Activated T-cell treated with anti-CD3 and anti-CD28 coated beads for 24 hours (primary cell): ENCODE measurements at places on chromosomes 5 and 9.

DNA sequence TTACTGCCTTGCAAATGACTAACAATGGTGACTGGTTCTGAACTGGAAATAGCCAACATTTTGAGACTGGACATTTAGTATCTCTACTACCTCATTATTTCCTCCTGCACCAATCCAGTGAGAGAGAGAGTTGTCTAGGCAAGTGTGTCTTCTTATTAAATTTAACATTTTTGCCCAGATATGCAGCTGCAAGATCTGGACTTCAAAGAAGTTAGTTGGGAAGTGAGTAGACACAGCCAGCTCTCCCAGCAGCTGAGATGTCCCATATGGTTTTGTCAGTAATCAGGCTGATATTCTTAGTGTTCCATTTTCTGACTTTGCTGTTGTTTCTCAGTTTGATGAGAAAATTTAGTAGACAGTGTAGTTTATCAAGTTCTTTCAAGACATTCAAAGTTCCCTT, 1778.8 kb upstream of the CDH6 start:
- no peak for DNase-seq

DNA sequence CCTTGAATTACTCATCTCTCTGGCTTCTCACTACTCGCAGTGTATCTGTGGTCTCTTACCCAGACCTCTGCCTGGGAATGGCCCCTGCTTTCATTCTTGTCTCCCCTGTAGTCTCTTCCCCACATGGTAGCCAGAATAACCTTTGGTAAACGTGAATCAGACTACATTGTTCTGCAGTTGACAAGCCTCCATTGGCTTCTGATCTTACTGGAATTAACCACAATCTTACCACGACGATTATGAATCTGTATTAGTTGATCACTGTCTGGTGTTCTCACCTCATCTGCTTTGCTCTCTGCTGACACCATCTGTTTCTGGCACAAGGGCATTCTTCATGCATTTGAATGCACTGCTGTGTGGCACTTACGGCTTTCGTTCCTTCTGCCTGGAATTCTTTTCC, 781.2 kb downstream of the MTRR start:
- no peak for DNase-seq

DNA sequence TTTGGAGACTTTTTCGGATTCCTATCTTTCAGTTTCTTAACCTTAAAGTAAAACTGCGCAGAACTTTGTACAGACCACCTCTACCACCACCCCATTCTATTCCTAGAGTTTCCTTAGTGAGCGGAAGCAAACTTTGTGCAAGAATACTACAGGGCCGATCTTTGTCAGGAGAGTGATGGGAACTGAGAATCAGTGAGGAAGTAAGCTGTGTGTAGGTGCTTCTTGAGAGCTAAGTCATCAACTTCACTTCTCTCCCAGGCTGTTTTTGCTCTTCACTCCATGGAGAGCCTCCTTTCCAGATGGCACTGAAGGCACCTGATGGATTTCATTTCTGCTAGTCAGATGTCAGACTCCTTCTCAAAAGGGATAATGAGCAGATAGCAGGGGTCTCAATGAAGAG, 127.3 kb downstream of the SPATA31D1 start:
- no peak for DNase-seq

DNA sequence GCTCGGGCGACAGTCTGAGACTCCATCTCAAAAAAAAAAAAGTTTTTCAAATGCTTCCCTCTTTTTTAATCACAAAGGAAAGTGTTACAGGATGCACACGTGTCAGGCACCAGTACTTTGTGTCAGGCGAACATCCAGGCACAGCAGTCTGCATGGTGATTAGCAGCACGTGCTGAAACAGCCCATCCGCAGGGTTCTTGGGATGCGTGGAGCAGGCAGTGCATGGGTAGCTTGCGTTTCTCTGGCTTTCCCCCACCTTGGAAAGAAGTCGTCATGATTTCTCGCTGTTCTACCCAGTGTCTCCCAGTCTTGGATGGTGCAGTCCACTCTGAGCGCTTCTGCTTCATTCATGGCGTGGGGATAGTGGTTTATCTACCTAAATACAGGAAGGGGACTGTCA, 35.4 kb downstream of the GPR107 start:
- DNase-seq = no peak

GRCh38 chr5:92944903-92945604, 636.0 kb downstream of the NR2F1-AS1 start:
- DNase-seq = no peak

- DNase-seq = no peak
These were observed 26.6 kb downstream of the DPYSL3 start for GRCh38 chr5:147483188-147483790.

- DNase-seq = no peak
These were observed 574.5 kb upstream of the GRAMD2B start for GRCh38 chr5:125848751-125849150.

DNA sequence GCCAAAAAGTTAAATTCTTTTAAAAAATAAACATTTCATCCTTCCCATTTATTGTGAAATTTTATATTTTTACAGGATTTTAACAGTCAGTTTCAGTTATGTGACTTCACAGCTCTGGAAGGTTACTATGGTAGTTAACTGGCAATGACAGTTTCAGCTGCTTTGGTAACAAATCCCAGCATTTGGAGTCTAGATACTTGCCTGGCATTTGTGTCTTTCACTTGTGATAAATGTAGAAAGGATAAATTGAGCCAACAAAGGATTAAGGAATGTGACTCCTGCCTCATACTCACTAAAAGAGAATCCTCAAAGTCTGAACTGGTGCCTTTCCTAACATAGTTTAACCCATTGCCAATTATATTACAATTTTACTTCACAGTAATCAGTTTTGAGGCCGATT, 315.5 kb downstream of the FER start:
- DNase-seq = no peak

GRCh38 chr5:131139321-131139720, 25.7 kb downstream of the HINT1 start:
- DNase-seq = no peak

DNA sequence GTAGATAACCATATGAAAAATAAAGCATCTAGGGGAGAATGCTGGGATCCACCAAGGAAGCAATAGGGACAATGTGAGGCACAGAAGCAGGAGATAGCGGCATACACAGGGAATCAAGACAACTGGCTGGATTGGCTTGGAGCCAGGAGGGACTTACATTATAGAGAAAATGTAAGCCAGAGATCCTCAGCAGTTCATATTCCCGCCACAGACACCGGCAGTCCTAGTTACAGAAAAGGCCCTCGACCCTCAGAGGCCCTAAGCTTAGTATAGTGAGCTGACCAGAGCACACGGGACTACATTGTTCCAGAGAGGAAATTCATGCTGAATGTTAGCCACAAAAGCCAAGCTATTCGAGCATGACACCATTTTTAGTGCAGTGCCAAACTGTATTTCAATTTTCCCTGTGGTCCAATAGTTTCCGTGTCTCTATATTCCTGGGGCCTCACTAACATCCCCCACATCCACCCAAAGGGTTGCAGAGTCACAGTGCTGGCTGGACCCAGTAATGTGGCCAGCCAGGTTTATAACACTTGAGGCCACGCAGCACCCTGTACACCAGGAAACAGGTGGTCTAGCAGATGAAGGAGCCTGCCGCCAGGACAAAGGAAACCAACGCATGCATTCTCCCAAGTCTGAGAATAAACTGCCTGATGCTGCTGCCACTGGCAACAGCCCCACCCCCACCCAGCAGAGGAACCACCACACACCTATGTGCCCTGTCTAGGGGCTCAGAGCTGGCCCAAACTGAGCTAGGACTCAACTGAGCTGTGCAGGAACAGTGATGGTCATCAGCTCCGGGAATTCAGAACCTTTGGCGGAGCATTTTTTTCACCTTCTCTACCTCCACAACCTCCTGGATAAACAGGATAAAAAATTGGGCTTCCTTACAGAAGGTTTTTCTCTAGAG, 693.2 kb upstream of the CHD1 start:
- no peak for DNase-seq

- no peak for DNase-seq
These were observed 6.1 kb upstream of the ERMP1 start for GRCh38 chr9:5838884-5839571.

- DNase-seq = no peak
These were observed 262.9 kb upstream of the PTPRD start for GRCh38 chr9:10875752-10876151.

DNA sequence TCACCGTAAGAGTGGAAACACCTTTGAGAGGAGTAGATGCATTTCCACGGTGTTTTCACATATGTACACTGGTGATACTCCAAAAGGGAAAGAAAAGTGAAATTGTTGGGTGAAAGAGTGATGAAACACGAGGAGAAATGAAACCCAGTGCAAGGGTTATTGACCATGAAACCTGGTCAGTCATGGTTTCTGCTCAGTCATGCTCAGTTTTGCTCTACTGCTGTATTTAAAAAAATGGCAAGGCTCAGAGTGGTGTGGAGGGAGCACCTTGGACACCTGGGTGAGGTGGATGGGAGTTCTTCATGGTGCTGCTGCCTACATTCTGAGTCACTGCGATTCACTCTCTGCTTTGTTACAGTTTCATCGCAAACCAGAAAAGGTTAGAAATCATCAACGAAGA, 32.3 kb downstream of the NTRK2 start:
- no peak for DNase-seq

DNA sequence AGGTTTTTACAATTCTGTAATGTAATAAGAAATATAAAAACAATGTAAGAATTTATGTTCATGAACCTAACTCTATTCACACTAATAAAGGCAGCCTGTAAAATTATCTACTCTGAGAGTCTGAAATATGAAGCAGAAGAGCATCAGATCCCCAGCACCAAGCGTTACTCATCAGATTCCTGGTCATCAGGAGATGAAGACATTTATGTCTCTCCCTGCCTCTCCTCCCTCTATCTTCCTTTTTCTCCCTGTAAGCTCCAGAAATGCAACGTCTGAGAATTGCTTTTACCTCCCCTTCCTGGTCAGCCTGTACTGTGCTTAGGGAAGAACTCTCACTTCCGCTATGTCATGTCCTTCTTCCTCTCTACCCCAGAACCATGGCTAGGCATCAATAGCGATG, 114.4 kb upstream of the SLIT3 start:
- DNase-seq = no peak

DNA sequence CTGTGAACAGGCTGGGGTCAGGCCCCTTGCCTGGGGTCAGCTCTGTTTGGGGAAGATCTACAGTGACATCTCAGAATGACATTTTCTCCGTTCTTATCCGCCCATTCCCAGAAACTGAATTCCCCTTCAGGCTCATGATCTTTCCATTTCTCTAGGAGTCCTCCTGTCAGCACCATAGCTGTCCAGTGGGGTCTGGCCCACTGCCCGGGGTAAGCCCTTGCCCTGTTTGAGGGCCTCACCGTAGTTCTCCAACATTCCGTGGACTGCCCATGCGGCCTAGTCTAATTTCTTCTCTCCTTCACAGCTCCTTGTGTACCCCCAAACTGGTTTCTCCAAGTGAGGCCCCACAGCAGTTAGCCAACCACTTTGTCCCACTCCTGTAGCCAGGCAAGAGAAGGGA, 68.4 kb downstream of the ENTREP1 start:
- no peak for DNase-seq

DNA sequence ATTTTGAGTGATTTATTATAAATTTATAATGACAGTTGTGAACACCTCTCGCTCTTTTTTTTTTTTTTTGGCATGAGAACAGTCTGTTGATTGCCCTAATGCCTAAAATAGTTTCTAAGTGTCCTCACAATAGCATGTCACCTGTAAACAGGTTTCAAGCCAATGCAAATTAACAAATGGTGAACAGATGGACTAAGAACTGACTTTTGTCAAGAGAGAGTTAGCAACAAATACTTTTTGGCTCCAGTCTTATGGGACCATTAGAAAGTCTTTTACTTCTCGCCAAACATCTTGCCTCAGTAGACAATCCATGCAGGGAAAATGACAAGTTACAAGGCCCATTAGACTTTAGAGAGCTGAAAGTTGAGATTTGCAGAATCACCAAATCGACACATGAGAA, 67.8 kb downstream of the MED27 start:
- no peak for DNase-seq

DNA sequence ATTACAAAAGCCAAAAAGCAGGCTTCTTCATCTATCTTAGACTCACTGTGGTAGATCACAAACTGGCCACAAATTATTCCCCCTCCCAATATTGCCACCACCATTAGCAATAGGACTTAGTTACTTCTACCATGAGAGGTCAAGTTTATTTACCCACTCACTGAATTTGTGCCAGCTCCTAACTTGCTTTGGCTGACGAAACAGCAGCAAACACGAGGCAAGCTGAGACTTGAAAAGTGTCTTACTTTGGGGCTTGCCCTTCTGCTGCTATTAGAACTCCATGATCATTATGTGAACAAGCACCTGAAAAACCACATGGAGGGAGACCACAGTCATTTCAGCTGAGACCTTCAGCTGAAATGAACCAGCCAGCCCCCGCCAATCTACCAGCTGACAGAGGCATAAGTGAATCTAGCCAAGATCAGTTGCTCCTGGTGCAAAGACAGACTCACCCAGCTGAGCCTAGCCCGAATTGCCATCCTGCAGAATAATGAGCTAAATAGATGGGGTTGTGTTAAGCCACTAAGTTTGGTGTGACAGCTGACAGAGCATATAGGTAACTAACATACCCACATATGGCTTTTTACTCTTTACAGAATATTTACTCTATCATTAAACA, 5.7 kb downstream of the WDR41 start:
- no peak for DNase-seq

GRCh38 chr5:103706939-103707682, 144.5 kb upstream of the NUDT12 start:
- DNase-seq = no peak

DNA sequence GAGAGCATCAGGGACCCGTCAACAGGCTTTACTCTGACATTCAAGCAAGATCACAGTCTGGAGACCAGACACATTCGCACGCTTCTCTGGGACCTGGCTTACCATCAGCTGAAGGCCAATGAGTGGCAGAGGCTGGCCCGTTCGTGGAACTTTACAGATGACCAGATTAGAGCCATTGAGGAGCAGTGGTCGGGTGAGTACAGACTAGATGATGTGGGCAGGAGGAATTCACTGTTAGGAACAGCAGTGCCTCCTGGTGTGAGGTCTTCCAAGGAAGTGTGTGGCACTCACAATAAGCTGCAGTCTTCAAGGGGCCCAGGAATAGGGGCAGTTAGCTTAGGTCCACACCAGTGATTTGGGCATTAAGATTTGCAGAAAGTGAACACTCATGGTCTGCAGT, 50.4 kb downstream of the POC5 start:
- no peak for DNase-seq

DNA sequence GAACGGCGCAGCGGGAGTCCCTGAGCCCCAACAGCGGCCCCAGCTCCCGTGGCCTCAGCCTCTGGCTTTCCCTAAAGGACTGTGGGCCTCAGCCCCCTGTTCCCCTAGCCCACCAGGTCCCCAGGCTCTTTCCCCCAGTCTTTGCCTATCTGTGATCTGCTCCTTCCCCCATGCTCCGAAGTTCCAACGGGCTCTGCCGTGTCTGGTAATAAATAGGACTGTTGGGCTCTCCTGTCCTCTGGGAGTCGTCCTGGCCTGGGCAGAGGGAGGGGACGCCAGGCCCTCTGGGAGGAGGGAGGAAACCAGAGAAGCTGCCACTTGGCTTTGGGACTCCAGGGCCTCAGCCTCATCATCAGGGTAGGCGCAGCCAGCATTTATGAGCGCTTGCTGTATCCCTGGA, 28.1 kb downstream of the ADGRD2 start:
- no peak for DNase-seq

GRCh38 chr9:107275530-107275929, 7.5 kb upstream of the RAD23B start:
- no peak for DNase-seq

GRCh38 chr9:98755006-98755618, 41.2 kb downstream of the ANKS6 start:
- no peak for DNase-seq

- DNase-seq = no peak
These were observed 388.6 kb upstream of the CDH6 start for GRCh38 chr5:30804739-30805505.

GRCh38 chr9:104339692-104340091, 164.4 kb upstream of the OR13F1 start:
- no peak for DNase-seq

- no peak for DNase-seq
These were observed 10.6 kb upstream of the SAP30L start for GRCh38 chr5:154435226-154435625.
